ENCODE measurements at places on chromosomes 11 and 22.

DNA sequence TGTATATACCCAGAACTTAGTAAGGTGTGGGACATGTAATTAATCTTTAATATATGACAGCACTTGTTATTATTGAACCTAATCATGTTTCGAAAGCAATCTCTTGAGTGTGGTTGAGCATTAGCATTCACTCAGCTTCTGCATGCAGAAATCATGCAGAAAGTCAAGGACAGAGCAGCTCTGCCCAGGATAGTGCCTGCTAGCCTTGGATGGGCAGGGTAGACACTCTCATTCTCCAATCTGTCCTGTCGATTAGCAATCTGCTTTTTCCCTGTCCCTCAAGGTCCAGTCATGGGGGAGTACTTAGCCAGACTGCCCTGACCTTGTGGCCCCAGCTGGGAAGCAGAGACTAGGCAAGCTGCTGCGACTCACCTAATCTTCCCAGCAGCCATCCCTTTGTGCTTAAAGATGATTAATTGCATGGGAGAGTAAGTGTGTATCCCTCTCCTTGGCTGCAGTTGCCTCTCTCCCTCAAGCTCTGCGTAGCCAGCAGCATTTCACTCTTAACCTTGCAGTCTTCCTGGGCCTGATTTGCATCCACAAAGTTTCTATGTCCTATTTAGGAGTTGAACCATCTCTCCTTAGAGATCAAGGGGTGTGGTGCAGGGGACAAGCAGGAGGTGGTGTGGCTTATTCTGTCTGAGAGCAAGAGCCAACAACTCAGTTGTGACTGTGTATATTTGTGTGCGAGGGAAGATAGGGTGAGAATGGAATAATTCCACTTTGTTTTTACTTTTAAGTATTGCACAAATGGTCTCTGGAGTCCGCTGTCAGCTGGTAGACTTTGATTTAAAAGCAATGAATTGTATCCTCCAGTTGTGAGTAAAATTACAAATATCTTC lies 101.4 kb downstream of the FDX1 start:
- no peak for DNase-seq

- no peak for DNase-seq
Measured at GRCh38 chr11:75386942-75387630, 12.2 kb upstream of the RPS3 start.

DNA sequence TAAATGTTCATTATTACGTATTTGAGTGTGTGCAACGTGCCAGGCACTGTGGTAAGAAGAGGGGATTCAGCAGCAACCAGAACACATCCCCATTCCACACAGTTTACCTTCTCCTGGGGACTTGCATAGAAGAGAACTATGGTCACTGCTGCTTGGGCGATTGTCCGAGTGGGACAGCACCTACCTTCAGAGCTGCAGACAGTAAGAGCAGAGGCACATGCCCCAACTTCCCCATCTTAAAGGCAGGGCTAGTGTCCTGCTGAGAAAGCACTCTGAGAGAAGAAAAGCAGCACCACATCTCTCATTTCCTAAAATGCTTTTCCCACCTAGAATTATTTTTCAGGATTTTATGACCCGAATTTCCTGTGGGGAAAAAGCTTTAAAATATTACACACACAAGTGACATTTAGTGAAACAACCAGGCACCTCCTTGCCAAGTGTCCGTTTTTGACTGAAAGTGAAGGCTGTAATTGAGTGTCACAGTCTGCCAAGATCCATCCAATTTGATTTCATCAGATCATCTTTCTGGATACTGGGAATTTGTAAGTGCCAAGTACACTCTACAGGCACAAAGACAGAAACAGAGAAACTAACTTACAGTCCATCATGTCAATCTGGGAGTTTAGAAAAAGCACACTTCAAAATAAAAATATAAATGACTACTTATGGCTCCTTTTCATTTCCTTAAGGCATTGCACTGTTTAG lies 24.6 kb downstream of the TRAF6 start:
- no peak for DNase-seq

- DNase-seq = peak; percentile 85
Measured at GRCh38 chr11:118572061-118572980, at the start of gene ARCN1. Gene ARCN1, plus strand, starts transcription at chr11:118572409. Its CDS starts 139 bp downstream, at chr11:118572548.

- no peak for DNase-seq
Measured at GRCh38 chr11:118610773-118611432, 3.5 kb downstream of the PHLDB1 start.

DNA sequence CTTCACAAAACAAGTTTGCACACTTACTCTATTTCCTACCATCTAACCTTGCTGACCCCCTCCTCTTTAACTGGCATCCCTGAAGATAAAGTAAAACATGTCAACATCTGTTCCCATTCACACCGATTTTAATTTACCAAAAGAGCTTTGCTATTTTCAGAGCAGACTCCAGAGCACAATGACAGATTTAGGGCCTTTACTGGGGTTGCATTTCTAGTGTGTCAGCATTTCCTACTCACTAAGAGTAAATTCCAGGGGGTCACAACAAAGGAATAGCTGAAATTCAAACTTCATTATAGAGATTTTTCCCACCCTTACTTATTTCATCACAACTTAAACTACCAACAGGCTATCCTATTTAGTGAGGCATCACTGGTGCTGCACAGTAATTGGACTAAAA lies 60.8 kb downstream of the SOX6 start:
- no peak for DNase-seq

- no peak for DNase-seq
Measured at GRCh38 chr11:105907319-105907718, 114.7 kb downstream of the MSANTD4 start.

GRCh38 chr11:131734871-131735270 lies 364.5 kb downstream of the NTM start:
- no peak for DNase-seq

GRCh38 chr11:62033191-62034035 lies 66.0 kb upstream of the FTH1 start:
- no peak for DNase-seq

Measured in DMS79 treated with DMSO at 0.1 percent for 48 hours (cell line).